ENCODE measurements at places on chromosomes 2 and 18. TPM values are rescaled to one million over a fixed set of nuclear protein-coding genes. Genes with fewer than 3 reads are reported as not detected.

Gene SPDYA
- total RNA-seq, result 2.8 TPM

Gene ASB18
- total RNA-seq, result not detected

Gene ABCG8
- 0.23 TPM for total RNA-seq

DNA sequence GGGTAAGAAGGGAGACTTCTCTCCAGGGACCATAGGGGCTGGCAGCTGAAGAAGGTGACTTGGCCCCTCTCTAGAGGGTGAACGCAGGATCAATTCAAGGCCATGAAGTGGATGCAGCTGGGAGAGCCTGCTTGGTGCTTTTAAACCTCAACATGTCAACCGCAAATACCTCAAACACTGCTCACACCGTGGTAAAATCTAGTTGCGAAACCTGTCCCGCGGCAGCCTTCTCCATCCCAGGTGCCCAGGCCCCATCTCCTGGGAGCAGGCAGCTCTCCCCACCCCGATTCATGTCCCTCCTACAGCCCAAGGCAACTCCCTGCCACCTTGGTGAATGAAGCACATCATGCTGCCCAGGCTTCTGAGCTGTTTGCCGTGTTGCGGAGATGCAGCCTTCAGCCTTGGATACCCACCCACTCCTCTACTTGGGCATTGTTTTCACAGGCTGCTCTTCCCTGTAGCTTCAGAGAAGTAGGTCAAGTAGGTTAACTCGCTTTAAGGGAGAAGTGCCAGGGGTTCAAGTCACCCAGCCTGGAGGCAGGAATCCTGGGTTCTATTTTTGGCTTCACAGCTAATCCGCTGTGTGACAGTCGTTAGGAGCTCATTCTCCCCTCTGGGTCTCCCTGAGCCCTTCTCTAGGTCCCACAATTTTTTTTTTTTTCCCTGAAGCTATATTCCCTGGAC lies 6.2 kb upstream of the EFR3B start:
- H3K27ac ChIP-seq, result no peak overlapping the region
- H3K4me3 ChIP-seq, result no peak overlapping the region
- H3K27me3 ChIP-seq, result no peaks in the 10 kb centered on the region
- no peaks in the 10 kb centered on the region for H3K36me3 ChIP-seq
- peaks cover 13% of the 10 kb centered on the region for H3K4me1 ChIP-seq

GRCh38 chr18:57063601-57064103 lies 83.2 kb upstream of the BOD1L2 start:
- H3K36me3 ChIP-seq, result no peaks in the 10 kb centered on the region
- no peaks in the 10 kb centered on the region for H3K4me1 ChIP-seq
- H3K4me3 ChIP-seq, result no peak overlapping the region
- peaks cover 13% of the 10 kb centered on the region for H3K27me3 ChIP-seq

- peaks cover 15% of the 10 kb centered on the region for H3K36me3 ChIP-seq
- no peak overlapping the region for H3K4me3 ChIP-seq
- H3K27me3 ChIP-seq, result no peaks in the 10 kb centered on the region
- no peak for DNase-seq
These were observed 72.3 kb downstream of the BARD1 start for GRCh38 chr2:214737188-214737587.

- DNase-seq, result no peak
- H3K36me3 ChIP-seq, result no peaks in the 10 kb centered on the region
- peaks cover 6% of the 10 kb centered on the region for H3K4me1 ChIP-seq
- H3K27ac ChIP-seq, result no peak overlapping the region
These were observed 138.5 kb downstream of the MEIS1 start for GRCh38 chr2:66573416-66573815.

DNA sequence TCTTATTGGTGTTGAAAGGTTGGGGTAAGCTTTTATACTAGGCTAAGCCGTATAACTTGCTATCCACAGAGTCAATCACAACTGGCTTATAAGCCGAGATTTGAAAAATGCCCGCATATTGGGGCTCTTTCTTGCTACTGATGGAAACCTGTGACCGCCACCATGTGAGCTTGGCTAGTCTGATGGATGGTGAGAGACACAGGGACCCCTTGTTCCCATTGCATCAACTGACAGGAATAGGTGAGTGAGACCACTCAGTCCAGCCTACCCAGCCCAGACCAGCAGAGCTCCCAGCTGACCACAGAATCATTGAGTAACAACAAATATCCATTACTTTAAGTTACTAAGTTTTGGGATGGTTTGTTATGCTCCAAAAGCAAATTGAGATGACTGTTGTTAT lies 676.4 kb upstream of the HS6ST1 start:
- H3K27me3 ChIP-seq, result no peaks in the 10 kb centered on the region
- no peaks in the 10 kb centered on the region for H3K4me1 ChIP-seq
- no peak overlapping the region for H3K27ac ChIP-seq
- DNase-seq, result no peak
- no peaks in the 10 kb centered on the region for H3K36me3 ChIP-seq

DNA sequence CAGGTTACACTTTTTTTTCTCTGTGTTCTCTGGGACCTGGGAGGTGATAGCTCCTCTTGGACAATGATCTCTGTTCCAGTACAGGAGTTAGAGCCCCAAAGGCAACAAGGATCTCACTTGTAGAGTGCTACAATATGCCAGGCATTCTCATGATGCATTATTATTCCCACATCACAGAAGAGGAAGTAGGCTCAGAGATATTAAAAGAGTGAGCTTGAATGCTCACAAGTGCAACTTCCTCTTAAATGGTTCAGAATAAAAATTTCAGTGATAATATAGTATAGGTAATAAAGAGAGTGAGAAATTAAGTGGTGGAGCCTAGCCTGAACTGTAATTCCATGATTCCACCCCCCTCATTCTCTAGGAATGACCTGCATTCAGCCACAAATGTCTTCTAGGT lies 21.4 kb downstream of the POLE4 start:
- no peak for DNase-seq
- peaks cover 3% of the 10 kb centered on the region for H3K4me1 ChIP-seq
- H3K27ac ChIP-seq, result no peak overlapping the region
- no peak overlapping the region for H3K4me3 ChIP-seq
- H3K36me3 ChIP-seq, result no peaks in the 10 kb centered on the region

DNA sequence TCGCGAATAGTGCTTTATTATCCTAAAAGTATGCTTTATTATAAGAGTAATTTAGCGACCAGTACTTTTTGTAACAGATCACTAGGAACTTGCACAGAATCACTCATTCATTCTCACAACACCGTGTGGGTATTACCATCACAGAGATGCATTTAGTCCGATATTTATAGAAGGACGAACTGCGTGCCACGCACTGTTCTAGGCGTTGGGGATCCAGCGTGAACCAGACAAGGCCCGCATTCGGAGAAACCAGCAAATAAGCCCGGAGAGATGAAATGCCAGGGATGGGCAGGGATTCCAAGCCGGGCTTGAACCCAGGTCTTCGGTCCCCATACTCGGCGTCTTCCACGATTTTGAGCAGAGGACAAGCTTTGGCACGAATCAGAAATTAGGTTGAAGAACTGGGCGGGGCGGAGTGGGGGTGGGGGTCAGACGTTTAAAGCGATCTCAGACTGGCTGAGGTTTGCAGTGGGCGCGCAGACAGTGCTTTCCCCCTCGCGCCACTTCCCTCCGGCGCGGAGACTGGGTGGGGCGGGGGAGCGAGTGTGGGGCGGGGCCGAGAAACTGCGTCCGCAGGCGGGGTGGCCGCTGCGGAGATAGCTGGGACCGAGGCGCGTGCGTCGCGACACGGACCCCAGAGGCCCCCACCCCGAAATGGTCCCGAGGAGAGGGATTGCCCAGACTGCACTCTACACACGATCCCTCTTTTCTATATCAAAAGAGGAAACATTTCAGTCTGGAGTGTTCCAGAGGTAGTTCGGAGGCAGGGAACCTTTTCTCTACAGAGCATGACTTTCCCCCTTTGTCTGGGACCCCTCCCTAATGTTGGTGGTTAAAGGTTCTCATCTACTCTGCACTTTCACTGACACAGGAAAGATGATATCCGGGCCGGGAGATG lies 1.1 kb upstream of the CXCR4 start:
- H3K36me3 ChIP-seq, result peaks cover 11% of the 10 kb centered on the region
- peak; percentile 98 for DNase-seq

DNA sequence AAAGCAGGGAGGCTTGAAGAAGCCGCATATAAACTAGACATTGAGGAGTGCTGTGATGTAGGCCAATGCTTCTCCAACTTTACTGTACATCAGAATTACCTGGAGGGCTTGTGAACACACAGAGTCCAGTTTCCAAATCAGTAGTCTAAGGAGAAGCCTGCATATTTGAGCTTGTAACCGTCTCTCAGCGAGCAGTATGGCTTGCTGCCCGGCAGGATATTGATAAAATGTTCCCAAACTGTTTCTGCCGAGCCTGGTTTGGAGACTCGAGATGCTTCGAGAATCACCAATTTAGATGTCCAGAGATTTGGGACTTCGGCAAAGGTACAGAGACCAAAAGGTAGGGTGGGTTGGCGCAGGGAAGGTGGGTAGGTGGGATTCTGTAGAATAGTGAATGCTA lies 11.0 kb upstream of the RAB31 start:
- DNase-seq, result no peak
- no peak overlapping the region for H3K27ac ChIP-seq
- H3K36me3 ChIP-seq, result no peaks in the 10 kb centered on the region

DNA sequence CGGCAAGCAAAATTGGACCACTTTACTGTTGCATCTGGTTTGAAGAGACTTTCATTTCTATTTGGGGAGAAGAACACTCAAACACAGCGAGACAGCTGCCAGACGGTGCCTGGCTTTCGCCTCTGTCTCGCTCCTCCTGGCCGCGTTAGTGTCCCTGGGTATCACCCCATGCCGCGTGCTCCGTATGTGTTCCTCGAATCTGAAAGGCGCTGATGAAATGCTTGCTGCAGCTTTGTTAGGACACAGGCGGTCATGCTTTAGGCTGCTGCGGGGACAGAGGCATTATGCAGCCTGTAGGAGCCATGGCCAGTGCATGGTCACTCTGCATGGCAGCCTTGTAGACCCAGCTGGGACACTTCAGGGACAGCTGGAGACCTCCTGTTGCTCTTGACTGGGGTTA lies 53.9 kb downstream of the LDLRAD4 start:
- no peak for DNase-seq
- H3K27me3 ChIP-seq, result no peaks in the 10 kb centered on the region
- no peak overlapping the region for H3K4me3 ChIP-seq
- H3K36me3 ChIP-seq, result no peaks in the 10 kb centered on the region
- H3K4me1 ChIP-seq, result peaks cover 64% of the 10 kb centered on the region
